Urinary bladder (tissue), 4 donors: ENCODE measurements at places on chromosomes 1 and 21. TPM values are rescaled to one million over a fixed set of nuclear protein-coding genes. Genes with fewer than 3 reads are reported as not detected.

Gene FHAD1
- total RNA-seq: 2.0 TPM

DNA sequence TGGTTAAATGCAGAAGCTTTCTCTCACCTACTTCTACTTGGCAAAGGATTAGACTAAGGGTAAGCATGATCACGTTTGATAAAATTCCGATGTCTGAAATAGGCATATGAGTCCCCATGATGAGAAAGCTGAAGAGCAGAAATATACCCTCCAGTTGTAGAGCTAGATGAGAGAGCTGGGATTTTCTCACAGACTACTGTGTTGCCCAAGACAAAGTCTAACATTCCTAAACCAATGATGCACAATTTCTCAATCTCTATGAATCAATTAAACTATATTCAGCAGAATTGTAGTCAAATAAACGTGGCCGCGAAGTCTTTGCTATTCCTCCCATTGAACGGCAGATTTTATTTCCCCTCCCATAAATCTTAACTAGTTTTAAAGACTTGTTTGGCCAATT lies 699.2 kb downstream of the KCNT2 start:
- no peak for DNase-seq

DNA sequence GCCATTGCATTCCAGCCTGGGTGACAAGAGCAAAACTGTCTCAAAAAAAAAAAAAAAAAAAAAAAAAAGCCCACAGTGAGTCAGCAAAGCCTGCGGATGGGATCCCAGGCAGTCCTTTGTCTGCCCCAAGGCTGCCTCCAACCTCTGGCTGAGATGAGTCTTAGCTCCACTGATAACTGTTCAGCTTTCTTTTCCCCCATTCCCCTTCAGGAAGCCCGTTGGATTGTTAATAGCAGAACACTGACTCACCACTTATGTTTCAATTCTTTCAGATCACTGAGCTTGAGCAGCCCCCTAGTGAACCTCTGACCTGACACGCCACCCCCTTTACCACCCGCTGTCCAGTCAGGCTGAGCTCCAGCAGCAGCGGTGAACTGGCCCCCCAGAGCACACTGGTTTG lies 57.5 kb downstream of the ERG start:
- DNase-seq: no peak

DNA sequence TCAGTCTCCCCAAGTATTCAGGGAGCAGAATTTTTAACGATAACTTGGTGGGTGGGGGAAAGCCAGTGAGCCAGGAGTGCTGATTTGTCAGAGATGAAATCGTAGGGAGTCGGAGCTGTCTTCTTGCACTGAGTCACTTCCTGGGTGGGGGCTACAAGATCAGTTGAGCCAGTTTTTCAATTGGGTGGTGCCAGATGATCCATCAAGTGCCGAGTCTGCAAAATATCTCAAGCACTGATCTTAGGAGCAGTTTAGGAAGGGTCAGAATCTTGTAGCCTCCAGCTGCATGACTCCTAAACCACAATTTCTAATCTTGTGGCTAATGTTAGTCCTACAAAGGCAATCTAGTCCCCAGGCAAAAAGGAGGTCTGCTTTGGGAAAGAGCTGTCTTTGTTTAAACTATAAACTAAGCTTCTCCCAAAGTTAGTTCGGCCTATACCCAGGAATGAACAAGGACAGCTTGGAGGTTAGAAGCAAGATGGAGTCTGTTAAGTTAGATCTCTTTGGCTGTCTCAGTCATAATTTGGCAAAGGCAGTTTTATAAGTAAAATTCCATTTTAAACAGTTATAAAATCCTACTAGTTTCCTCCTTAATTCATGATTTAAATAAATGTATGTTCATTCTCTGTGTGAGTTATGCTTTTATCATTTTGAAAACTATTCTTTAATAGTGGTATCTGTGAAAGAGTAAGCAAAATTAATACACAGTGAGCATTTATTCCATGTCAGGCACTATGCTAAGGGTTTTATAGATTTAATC lies 51.7 kb downstream of the SLC16A1 start:
- no peak for DNase-seq

DNA sequence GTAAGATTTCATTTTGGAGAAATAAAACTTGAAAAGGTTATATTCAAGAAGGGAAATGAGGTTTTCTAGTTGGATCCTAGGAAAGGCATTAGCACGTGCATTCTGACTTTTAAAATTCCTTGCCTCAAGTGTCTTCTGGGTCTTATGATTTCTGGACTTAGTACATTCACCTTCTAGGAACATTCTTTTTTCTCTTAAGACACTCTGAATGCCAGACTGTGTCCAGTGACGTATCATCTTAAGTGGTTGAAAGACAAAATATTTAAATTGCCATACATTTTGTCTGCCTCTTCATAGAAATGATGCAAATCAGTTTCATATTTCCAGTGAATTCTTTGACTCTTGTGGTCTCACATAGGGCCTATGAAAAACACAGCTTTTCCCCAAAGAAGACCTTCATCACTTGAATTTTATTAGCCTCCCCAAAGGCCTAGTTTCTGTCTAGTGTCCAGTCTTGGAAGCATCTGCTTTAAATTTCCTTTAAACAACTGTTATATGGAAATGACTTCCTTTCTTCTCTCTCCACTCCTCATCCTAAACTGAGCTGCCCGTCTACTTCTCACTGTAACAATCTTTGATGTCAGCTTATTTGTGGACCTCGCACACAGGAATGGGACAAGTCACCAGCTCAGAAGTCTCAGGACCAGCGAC lies 187.2 kb downstream of the HLX start:
- DNase-seq: no peak

GRCh38 chr1:209945377-209945776 lies 7.4 kb downstream of the SYT14 start:
- no peak for DNase-seq

DNA sequence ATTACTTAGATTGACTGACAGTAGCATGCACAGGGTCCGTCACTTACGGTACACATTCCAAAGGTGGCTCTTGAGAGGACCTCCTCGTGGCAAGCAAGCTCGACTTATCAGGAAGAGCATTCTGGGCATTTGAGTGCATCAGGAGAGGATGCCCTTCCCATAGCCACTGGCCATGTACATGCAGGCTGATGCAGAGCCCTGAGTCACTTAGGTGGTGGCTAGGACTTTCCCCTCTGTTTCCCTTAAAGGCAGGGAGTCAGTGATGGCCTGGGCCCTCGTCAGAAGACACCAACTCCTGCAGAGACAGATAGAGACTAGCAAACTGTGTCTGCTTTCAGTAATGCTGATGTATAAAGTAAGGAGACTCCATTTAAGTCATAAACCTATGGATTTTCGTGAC lies 12.9 kb downstream of the EXO1 start:
- DNase-seq: no peak
